BJ (cell line): ENCODE measurements at places on chromosomes 5 and 9. TPM values are rescaled to one million over a fixed set of nuclear protein-coding genes. Genes with fewer than 3 reads are reported as not detected.

DNA sequence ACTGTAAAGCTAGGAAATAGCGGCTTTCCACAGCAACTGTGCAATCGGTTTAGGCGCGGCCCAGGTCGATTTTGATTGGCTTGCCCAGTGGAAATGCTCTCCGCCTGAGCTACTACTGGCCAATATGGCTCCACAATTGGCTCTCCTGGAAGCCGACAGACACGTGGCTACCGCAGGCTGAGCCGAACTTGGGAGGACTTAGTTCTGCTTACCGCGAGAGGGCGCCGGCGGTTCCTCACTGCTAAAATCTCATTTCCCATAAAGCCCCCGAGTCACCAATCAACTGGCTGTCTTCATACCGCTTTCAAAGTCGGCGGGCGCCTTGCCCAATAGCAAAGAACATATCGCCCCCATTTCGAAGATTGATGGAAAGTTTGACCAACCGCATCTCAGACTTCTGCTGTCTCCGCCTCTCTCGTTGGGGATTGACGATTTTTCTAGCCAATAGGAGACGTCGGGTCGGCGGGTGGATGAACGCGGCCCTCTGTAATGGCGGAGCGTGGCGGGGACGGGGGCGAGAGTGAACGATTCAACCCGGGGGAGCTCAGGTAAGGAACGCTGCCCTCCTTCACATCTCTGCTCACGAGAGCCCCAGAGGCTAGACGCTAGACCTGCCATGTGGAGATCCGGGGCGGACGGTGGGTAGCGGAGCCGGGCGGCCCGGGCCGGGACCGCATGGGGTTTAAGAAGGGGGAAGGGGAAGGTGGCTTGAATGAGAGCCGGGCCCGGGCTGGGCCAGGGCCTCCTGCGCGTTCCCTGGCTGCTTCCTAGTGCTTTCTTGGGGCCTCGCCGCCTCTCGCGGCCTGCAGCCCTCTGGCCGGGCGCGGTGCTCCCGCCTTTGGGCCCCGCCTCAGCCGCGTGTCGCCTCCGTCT is at the start of gene TCERG1:
Gene TCERG1, plus strand, starts transcription at position 473 of the 873 bp plus-strand sequence. Its CDS starts 17 bp downstream, at position 490.
- DNase-seq: peak; percentile 98

GRCh38 chr5:102278231-102278630 is 17.9 kb downstream of the SLCO4C1 start:
- DNase-seq: no peak

DNA sequence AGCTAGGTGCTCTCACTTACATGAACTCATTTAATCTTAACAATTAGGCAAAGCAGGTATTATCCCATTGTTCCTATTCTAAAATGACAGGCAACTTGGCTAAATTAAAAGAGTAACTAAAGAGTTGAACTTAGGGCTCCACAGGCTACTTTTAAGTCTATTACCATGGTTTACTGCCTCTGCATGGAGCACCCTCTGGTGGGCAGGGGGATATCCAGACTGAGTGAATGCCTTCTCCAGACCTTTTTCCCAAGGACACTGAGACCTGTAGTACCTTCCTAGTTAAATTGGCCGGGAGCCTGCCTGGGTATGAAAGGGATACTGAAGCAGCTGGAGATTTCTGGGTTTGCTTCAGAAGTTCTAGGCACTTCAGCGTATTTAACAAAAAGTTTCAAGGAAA is 238.1 kb downstream of the ELAVL2 start:
- no peak for DNase-seq

- no peak for DNase-seq
These were observed 26.0 kb downstream of the PSIP1 start for GRCh38 chr9:15484802-15485201.

DNA sequence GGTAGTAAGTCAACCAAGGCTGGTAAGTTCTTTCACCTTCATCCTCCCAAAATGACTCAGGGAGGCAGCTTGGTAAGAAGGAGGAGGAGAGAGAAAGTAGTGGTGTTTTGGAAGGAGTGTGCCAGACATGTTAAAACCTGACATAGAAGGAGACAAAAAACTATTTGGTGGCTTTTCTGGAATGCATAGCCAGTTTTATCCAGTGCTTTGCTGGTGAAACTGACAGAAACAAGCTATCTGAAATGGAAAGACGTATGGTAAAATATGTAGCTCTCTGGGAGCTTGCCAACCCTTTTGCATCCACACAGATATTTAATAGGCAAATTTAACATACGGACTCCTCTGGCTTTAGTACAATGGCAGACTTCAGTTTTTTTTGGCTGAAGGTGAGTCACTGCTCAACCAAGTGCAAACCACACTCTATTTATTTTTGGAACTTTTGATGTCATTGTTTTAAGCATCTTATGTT is 45.4 kb downstream of the RAB14 start:
- DNase-seq: peak; percentile 66

DNA sequence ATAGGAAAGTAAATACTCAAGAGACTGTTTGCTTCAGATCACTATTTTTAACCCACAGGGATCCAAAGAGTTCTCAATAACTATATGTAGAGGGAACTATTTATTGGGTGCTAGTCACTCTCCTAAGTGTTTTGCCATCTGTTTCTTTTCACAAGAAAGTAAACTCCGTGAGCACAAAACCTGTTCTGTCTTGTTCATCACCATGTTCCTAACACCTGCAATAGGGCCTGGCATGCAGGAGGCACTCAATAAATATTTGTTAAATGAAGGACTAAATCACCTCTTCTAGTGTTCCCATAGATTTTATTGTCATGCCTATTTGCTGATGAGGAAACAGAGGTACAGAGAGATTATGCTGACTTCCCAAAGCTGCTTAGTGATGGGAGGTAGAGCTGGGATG is 118.2 kb downstream of the VCAN start:
- DNase-seq: no peak

DNA sequence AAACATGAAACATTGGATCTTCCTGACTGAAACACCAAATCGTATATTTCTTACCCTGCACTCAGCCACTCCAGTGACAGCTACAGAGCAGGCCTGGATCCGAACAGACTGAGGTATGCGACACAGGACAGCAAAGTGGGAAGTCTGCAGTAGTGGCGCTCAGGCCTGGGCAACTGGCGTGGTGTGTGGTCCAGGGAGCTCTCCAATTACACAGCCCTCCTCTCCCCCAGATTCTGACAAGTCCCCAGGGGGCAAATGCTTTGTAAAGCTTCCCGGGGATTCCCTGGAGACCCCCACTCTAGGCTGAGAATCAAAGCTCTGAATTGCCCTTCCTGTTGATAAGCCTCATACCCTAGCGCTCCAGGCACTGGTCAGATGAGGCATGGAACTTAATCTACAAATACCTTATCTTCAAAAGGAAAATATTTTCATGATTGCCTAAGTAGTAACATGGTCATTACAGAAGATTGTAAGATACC is 104.8 kb upstream of the ERCC6L2 start:
- DNase-seq: no peak

- no peak for DNase-seq
These were observed 6.6 kb upstream of the IER5L start for GRCh38 chr9:129184596-129185122.

DNA sequence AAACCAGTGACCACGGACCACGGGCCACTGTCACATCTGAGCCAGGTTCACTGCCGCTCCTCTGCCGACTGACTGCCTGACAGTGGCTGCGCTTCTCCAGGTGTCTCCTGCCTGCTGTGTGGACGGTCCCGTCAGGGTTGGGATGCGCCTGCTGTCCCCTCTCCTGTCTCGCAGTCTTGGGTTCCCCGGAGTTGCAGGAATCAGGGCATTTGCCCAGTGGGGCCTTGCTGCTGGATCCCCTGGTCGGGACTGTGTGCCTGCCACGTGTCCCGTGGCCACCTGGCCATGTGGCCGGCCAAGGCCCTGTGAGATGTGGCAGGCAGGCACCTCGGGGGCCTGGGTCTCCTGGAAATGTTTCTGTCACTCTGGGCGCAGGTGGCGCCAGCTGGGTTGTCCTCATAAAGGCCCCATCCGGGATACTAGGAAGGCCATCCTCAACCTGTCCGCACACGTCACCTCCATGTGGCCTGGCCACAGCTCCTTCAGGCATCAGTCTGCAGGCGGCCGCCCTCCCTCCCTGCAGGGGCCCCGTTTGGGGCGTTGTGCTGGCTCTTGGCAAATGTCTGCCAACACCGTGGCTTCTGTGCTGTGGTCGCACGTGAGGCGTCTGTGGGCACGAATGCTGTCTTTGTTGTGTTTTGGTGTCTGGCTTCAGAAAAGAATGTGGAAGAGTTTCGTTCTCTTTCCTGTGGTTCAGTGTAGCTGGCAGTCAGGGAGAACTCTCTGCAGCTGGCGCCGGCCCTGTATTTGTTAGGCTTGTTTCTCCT is 6.4 kb upstream of the TOR4A start:
- DNase-seq: no peak

DNA sequence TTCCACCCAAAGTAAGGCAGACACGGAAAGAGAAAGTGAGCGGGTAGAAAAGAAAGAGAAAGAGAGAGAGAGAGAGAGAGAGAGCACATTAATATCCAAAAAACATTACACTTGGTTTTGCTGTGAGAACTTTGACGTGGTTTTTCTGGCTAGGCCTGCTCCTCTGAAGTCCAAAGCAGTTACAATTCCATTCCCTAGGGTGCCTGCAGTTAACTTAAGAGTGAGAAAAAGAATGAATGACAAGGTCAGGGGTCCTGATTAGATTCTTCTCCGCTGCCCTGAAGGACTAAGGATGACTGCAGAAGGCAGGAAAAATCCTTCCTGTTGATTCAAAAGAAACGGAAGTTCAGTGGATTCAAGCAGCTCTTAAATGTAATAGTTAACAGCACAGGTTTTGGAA is 589.8 kb downstream of the PRELID2 start:
- DNase-seq: no peak

GRCh38 chr5:11240293-11241190 is 479.5 kb upstream of the DAP start:
- no peak for DNase-seq

DNA sequence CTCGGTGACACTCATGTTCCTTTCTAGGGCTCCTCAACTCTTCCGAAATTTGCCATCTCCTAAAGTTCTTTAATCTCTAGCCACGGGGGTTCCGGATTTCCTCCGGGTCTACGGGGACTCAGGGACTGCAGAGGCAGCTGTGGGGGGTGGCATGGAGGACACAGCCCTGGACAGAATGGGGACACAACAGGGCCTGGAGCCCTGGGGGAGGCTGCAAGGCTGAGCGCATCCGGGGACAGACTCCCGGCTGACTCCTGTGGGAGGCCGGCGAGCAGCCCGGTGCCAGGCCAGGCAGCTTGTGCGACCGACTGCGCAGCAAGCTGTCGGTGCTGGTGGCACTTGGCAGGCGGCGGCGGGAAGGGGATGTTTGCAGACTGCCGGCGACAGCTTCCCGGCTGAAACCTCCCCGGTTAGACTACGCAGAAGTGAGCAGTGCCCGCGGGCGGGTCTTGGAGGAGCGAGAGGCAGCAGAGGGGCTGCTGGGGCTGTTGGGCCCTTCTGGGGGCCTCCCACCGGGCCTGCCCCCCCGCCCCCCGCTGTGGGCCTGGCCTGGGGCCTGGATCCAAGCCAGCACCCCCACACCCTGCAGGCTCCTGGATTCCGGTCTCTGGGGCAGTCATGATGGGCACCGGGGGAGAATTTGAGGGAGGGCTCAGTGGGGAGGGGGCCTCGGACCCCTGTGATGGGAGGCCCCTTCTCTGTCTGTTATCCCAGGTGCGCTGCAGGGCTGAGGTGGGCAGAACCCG is 28.7 kb upstream of the UBAC1 start:
- no peak for DNase-seq

GRCh38 chr5:67731886-67732285 is 483.7 kb upstream of the PIK3R1 start:
- DNase-seq: no peak

GRCh38 chr5:52875827-52876226 is 88.1 kb downstream of the ITGA1 start:
- no peak for DNase-seq

DNA sequence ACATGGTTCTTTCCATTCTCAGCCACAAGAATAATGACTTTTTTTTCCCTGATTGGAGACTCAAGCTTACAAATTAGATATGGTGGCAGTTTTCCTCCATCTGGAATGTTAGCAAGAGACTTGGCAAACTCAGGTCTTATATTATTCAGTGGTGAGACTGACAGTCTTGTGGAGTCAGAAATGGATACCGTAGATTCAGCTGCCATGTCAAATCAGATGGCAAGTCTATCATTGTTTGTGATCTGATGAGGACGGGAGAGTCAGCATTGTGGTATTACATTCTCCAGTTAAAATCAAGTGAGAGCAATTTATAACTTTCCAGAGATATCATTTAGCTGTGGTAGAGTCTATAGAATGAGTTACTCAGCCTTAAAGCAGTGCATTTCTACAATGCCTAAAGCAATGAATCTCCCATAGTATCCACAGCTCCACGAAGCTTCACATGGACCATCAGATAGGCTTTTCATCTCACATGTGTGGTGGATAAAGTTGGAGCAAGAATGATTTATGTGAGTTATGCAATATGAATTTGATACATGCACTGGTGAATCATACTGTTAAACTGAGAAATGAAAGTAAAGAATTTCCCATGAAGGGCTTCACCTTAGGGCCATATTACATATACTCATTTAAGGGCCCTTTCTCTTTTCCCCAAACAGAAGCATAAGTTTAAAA is 430.6 kb downstream of the ZNF608 start:
- DNase-seq: no peak

GRCh38 chr5:80149161-80149609 is 106.7 kb downstream of the SERINC5 start:
- DNase-seq: no peak

The CETN3 gene
- 2.2 and 9.3 TPM in 2 replicates for polyA plus RNA-seq

The TICAM2 gene
- 1.2 and 1.4 TPM in 2 replicates for polyA plus RNA-seq

The PDE6A gene
- not detected in 2 replicates for polyA plus RNA-seq

The TAS2R1 gene
- polyA plus RNA-seq: 0.06 and 0.54 TPM in 2 replicates
